ENCODE measurements at places on chromosomes 1 and 21.

- no peak for DNase-seq
Observed at GRCh38 chr1:23020706-23021405, 1.6 kb downstream of the KDM1A start.

DNA sequence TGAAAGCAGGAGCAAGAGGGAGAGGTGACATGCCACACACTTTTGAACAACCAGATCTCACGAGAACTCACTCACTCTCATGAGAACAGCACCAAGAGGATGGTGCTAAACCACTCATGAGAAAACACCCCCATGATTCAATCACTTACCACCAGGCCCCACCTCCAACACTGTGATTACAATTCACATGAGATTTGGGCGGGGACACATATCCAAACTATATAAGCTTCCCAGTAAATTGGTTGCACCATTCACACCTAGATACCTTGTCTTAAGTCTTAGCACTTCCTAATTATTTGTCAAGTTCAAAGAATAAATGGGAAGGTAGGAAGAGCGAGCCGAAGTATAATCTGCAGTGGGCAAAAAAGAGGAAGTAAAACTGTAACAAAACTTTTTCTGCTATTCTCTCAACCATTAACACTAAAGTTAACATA is 34.3 kb downstream of the AMY1C start:
- no peak for DNase-seq

GRCh38 chr1:160460214-160460642 is 59.9 kb downstream of the VANGL2 start:
- no peak for DNase-seq

GRCh38 chr1:202691816-202692215 is 18.4 kb downstream of the SYT2 start:
- no peak for DNase-seq

GRCh38 chr1:214058076-214058475 is 70.3 kb downstream of the PROX1 start:
- DNase-seq = no peak

DNA sequence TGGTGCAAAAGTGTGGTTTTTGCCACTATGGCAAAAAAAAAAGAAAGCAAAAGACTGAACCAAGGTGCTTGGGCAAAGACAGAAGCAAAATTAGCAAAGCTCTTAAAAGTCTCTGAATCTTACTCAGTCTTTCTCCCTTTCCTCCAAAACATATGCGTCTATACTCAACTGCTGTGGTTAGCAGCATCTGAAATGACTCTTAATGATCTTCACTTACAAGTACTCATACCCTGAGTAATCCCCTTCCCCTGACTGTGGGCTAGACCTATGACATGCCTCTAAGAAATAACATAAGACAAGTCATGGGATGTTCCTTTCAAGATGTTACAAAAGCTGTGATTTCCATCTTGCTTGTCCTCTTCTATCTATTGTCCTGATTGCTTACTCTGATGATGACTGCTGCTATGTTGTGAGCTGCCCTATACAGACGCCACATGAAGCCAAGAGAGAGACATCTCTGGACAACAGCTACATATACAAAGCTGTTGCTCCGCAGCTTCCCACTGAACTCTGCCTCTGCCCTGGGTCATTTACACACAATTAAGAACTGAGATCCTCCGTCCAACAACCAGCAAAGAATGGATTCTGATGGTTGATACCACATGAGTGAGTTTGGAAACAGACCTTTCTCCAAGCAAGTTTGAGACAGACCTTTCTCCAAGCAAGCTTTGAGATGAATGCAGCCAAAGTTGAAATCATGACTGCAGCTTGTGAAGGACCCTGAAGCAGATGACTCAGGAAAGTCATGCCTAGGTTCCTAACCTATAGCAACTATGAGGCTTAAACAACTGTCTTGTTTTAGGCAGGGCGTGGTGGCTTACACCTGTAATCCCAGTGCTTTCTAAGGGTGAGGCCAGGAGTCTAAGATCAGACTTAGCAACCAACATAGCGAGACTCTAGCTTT is 55.2 kb downstream of the PUM1 start:
- DNase-seq = no peak

- DNase-seq = no peak
Observed at GRCh38 chr1:43982808-43983207, 3.8 kb downstream of the B4GALT2 start.

Measured in activated CD8-positive, alpha-beta memory T cell treated with anti-CD3 and anti-CD28 coated beads for 24 hours (primary cell).